ENCODE measurements at places on chromosomes 16 and 17.

- DNase-seq: no peak
Measured at GRCh38 chr16:56848955-56849689, 15.9 kb upstream of the SLC12A3 start.

GRCh38 chr16:73794994-73795393 is 501.6 kb upstream of the PSMD7 start:
- DNase-seq: no peak

GRCh38 chr17:9021158-9021991 is at the start of gene NTN1:
Gene NTN1, plus strand, starts transcription at chr17:9021510. Its CDS starts 864 bp downstream, at chr17:9022374.
- DNase-seq: peak; percentile 15

GRCh38 chr17:64063766-64064224 is 43.4 kb upstream of the ICAM2 start:
- DNase-seq: peak; percentile 65

GRCh38 chr17:74860229-74860871 is 665 bp upstream of the GRIN2C start:
- DNase-seq: no peak

- no peak for DNase-seq
Measured at GRCh38 chr17:80456465-80457235, 19.8 kb downstream of the NPTX1 start.

- no peak for DNase-seq
Measured at GRCh38 chr16:5036228-5037156, 2.8 kb upstream of the NAGPA start.

- no peak for DNase-seq
Measured at GRCh38 chr17:2624292-2624731, 30.9 kb downstream of the PAFAH1B1 start.

DNA sequence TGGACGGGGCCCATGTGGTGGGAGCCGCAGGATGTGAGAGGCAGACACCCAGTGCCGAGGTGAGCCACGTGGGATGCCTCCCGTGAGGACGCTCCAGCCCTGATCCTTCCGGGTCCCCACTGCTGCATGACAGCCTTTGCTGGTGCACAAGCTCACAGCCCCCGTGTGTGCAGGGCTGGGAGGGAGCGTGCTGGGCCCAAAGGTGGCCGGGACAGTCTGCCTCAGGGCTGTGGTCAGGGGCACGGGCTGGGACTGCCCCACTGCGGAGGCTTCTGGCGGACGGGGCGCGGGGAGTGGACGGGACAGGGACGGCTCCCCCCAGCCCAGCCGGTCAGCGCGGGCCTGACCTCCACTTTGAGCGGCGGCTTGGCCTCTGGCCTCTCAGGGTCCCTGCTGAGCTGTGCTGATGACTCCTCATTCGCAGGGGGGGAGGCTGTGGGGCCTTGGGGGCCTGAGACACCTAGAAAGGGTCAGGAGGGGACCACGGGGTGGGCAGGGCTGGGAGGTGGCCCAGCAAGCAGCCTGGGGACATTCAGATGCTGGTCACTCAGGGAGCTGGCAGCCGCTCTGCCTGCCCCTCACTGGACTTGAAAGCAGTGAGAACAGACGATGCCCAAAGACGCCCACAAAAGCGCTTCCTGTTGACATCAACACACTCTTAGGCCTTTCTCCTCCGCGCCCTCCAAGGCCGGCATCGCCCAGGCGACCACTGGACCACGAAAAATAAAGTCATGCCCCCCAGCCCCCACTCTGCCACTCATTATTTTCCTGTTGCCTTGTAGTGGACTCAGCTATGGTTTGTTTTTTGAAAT is 9.3 kb upstream of the METRNL start:
- no peak for DNase-seq

DNA sequence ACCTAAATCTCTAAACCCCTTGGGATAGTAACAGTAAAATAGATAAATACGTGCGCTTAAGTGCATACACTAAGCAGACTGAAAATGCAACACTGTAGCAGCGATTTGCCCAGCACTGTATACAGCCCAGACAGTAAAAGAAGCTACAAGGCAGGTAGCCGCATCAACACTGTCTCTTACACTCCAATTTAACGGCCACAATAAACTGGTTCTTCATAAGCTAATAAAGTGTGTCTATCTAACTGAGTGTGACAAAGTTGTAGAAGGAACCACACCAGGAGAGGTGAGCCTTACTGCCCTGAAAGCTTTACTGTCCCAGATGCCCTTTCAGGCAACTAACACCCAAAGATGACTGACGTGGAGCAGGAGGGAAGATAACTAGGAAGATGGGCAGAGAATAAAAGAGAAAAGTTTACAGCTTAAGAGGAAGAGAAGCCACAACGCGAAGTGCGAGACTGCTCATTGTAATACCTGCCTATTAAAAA is 847 bp downstream of the ZDHHC7 start:
- DNase-seq: no peak

DNA sequence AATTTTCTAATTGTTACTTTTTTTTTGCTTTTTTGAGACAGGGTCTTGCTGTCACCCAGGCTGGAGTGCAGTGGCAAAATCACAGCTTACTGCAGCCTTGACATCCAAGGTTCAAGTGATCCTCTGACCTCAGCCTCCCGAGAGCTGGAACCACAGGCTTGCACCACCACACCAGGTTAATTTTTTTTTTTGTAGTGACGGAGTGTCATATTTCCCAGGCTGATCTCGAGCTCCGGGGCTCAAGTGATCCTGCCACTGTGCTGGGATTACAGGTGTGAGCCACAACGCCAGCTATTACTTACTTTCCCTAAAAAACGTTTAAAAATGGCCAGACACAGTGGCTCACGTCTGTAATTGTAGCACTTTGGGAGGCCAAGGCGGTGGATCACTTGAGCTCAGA is 6.6 kb downstream of the NPLOC4 start:
- DNase-seq: no peak

DNA sequence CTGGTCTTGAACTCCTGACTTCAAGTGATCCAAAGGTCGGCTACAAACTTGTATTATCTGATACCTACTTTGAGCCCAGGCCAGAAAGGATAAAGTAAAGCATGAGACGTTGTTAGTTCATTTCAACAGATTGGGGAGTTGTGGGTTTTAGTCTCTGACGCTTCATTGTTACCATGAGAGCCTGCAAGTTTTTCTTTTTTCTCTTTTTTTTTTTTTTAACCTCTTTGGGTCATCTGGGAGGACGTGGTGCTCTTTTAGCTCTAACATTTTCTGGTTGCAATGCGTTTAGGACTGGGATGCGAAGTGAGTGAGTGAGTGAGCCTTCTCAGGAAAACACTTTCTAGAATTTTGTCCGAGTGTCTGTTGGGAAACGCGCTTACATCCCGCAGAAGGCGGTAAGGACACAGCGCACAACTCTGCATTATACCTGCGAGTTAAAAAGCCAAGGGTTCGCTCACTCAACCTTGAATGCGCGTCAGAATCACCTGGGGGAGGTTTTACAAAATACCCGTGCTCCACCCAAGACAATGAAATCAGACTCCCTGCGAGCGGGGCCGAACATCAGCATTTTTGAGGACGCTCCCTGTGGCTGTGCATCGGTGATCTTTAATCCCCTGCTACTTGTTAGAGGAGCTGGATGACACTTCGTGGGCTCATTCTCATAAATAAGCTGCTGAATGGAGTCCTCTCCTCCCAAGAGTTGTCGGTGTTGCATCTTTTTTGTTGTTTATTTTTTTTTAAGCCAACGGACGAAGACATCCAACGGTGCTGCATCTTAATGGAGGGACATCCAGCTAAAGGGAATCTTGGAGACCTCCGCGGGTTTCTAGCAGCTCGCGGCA is 629 bp upstream of the RNF135 start:
- no peak for DNase-seq

- no peak for DNase-seq
Measured at GRCh38 chr17:49397586-49397985, 17.1 kb downstream of the PHB1 start.

- no peak for DNase-seq
Measured at GRCh38 chr16:50485232-50485631, 63.0 kb upstream of the NKD1 start.

- no peak for DNase-seq
Measured at GRCh38 chr16:30743716-30744115, 4.5 kb upstream of the PHKG2 start.
